Stimulated activated effector memory CD8-positive, alpha-beta T cell treated with anti-CD3 and anti-CD28 coated beads, Interleukin-12 subunit alpha, Interleukin-12 subunit beta, amount 100 ng/mL, for 72 hours (primary cell): ENCODE measurements at places on chromosomes 3 and 15.

GRCh38 chr3:29759411-29760225, 478.7 kb downstream of the RBMS3 start:
- no peak for DNase-seq

GRCh38 chr3:110774496-110775265, 296.9 kb upstream of the NECTIN3 start:
- no peak for DNase-seq

GRCh38 chr3:196063456-196063855, 18.4 kb downstream of the TFRC start:
- no peak for DNase-seq

GRCh38 chr3:37660782-37661181, 200.9 kb upstream of the CTDSPL start:
- no peak for DNase-seq

DNA sequence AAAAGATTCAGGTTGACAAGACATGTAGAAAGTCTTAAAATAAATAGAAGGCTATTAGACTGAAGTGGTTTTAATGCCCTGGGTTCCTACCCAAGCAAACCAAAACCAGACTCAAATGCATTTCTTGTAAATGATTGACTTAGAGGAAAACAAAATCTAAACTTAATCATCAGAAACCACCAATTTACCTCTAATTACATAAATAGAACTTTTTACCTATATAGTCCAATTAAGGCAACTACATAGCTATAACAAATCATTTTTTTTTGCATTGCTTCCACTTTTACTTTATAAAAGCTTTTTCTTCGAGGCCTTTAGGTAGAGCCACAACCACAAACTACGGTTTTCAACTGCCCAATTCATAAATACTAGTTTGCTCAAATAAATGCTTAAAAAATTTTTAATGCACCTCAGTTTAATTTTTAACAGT, 231.3 kb upstream of the ARHGEF26 start:
- no peak for DNase-seq

GRCh38 chr3:172511783-172512762, 11.2 kb downstream of the TNFSF10 start:
- DNase-seq, result peak; percentile 31

- no peak for DNase-seq
Observed at GRCh38 chr3:149992416-149993058, 21.8 kb upstream of the PFN2 start.

DNA sequence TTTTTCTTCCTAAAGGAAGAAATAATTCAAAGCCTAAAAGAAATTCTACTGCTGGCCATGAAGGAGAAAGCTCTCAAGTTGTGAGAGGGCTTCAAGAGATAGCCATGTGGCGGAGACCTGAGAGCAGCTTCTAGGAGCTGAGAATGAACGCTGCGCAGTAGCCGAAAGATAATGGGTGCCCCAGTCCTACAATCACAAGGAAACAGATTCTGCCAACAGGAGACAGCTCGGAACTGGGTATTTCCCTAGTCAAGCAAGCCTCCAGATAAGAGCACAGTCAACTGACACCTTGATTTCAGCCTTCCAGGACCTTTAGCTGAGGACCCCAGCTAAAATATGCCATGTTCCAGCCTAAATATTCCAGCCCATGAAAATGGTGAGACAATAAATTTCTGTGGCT, 824.1 kb downstream of the FHIT start:
- no peak for DNase-seq
